ENCODE measurements at places on chromosomes 11 and 22. TPM values are rescaled to one million over a fixed set of nuclear protein-coding genes. Genes with fewer than 3 reads are reported as not detected.
A peak's percentile ranks its signal among the peaks of the same experiment; 100 is the strongest.

DNA sequence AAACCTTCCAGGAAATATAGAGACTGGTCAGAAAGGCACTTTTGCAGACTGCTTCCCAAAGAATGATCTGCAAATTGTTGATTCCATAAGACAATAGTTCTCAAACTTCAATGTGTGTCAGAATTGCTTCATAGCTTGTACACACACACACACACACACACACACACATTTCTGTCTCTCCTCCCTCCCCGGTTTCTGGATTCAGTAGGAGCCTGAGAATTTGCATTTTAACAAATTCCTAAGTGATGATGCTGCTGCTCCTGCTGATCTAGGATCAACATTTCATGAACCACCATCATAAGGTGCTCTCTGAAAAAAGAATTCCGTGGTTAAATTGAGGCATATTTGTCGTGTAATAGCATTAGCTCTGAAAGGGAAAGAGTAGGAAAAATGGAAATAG is 35.3 kb upstream of the FZD4 start:
- no peaks in the 10 kb centered on the region for H3K36me3 ChIP-seq
- DNase-seq: no peak
- no peak overlapping the region for H3K27ac ChIP-seq
- H3K27me3 ChIP-seq: no peaks in the 10 kb centered on the region
- H3K4me3 ChIP-seq: no peak overlapping the region

DNA sequence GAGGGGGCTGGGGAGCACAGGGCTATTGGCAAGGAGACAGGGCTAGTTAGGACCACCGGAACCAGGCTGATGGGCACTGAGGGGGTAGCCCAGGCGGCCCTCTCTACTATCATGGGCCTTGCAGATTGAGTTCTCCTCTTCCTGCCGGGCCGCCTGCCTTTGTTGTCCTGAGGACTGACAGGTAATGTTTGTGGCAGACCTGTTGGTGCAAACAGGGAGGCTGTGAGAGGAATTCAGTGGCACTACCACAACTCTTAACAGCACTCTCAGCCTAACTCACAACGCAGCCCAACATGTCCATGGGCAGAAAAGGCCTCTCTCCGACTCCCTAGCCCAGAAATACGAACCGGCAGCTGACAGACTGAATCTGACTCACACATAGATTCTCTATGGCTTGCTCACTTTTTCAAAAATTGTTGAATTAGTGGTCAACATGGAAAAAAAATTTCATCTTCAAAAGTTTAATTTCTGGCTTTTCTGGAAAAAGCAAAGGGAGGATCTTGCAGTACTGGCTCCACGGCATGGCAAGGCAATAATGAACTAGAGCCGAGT is 11.4 kb downstream of the KCNJ5 start:
- H3K27ac ChIP-seq: no peak overlapping the region
- H3K4me3 ChIP-seq: peak overlapping the region; percentile 58
- no peak for DNase-seq
- H3K36me3 ChIP-seq: no peaks in the 10 kb centered on the region

GRCh38 chr22:42693763-42694683 is 26.6 kb downstream of the A4GALT start:
- peaks cover 6% of the 10 kb centered on the region for H3K4me1 ChIP-seq
- H3K27me3 ChIP-seq: no peaks in the 10 kb centered on the region
- DNase-seq: no peak

Gene C11orf42
- not detected for total RNA-seq

Gene LAYN
- 4.4 TPM for total RNA-seq

Gene OR52I2
- total RNA-seq: not detected

Gene PHOX2A
- 5.6 TPM for total RNA-seq

Measured in neural crest cell (in vitro differentiated cells).